Spinal cord (tissue), 10 donors: ENCODE measurements at places on chromosomes 2 and 18. TPM values are rescaled to one million over a fixed set of nuclear protein-coding genes. Genes with fewer than 3 reads are reported as not detected.

TMEM178A gene
- 55.0 TPM for polyA plus RNA-seq

DNA sequence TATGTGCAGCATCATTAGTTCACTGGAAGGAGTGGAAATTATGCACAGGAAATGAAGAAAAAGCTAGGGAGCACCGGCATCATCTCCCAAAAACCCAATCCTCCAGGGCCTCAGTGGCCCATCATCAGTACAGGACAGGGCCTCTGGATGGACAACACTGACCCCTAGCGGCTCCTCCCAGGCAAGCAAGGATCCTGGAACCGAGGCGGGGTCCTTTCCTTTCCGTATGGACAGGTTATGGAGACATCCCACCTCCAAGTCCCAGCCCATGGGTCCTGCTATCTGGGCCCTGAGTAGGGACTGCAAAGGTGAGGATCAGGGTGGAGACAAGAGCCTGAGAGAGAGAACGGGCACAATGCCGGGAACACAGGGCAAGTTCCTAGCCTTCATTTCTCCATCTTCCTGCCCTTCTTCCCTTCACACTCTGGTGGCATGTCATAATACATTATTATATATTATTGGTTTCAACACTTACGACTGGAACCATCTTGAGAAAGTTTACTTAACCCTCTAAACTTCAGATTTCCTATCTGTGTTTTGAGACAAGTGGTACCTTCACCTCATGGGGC lies 68.2 kb downstream of the ZNF516 start:
- no peak overlapping the region for H3K4me3 ChIP-seq
- DNase-seq = peak; percentile 32
- peaks cover 28% of the 10 kb centered on the region for H3K4me1 ChIP-seq

CPLX4 gene
- polyA plus RNA-seq = 0.27 TPM

GRCh38 chr2:117071556-117072102 lies 742.9 kb upstream of the DDX18 start:
- no peak overlapping the region for H3K4me3 ChIP-seq
- no peaks in the 10 kb centered on the region for H3K36me3 ChIP-seq
- DNase-seq = no peak
- H3K4me1 ChIP-seq = no peaks in the 10 kb centered on the region

DNA sequence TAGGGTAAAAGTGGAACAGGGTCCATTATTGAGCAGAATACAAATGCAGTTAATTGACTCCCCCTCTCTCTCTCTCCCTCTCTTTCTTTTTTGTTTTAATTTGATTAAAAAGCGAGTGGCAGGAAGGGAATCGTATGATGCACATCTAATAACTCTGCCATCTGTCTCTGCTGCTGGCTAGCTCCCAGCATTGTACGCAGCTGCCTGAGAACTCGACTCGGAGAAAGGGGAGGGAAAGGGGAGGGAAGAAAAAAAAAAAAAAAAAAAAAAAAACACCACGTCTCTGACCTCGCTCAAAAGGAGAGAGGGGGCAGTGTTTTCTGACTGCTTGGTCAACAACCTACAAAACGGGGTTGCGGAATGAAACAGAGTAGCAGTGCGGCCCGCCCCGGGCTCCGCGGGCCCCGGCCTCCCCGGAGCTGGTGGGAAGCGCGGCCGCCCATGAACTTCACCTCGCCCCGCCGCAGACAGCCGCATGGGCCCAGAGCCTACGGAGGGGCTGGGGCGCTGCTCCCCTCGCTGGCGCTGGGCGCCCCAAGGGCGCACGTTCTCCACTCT lies 265.7 kb downstream of the TCF4 start:
- H3K27ac ChIP-seq = peak overlapping the region; percentile 94
- H3K36me3 ChIP-seq = no peaks in the 10 kb centered on the region
- H3K4me1 ChIP-seq = peaks cover 3% of the 10 kb centered on the region
- no peaks in the 10 kb centered on the region for H3K27me3 ChIP-seq
- H3K4me3 ChIP-seq = peak overlapping the region; percentile 64

DNA sequence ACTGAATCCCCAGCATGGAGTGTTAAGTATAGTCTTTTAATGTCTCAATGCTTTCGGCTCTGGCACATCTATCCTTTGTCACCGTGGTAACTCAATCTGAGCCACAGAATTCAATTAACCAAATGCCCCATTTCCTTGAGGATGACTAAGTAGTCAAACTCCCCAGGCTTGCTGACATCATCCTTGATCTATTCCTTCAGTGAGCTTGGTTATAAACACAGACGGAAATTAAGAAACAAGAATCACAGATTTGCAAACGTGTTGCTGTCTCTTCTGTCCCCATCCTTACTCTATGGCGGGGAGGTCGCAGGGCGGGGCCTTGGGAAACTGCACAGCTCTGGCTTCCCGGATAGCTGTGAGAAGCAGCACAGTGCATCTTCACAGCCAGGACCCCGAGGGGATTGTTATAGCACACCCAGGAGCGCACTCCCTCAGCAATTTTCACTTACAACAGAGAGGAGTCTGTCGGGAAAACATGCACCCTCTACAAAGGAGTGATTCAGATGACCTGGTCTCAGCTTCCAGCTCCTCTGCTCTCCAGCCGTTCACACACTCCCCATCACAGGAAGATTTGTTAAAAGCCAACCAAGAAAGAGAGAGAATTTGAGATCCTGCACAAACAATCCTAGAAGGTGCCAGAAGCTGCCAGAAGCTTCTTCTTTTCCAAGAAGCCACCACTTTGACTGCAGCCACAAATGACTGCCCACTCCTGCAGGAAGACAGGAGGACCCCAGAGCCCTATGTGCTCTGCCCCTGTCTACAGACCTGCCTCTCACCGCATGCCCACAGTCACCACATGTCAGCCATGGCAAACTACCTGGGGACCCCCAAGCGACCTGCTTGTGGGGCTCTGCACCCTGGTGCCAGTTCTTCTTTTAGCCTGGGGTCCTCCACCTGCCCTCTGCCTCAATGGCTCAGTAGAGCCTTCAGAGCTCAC lies 44.9 kb upstream of the YWHAQ start:
- H3K36me3 ChIP-seq = no peaks in the 10 kb centered on the region
- peaks cover 12% of the 10 kb centered on the region for H3K4me1 ChIP-seq
- no peak overlapping the region for H3K4me3 ChIP-seq
- no peaks in the 10 kb centered on the region for H3K27me3 ChIP-seq
